Ascending aorta (tissue), 2 donors: ENCODE measurements at places on chromosomes 11 and 22.

DNA sequence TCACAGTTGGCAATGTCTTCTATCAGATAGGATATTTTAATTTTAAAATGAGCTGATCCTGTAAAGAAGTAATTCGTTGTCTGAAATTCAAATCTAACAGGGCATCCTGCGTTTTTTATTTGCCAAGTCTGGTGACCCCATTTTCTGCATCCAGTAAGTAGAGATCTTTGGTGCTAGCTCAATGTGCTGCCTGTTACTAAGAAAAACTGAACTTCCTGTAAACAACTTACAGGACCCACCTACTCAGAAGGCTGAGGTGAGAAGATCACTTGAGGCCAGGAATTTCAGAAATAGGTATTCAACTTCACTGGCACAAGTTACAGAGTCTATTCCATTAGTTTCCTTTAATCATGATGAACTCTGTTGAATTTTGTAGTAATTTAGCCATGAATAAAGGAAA is 4.0 kb downstream of the ARL14EP start:
- peaks cover 3% of the 10 kb centered on the region for H3K4me1 ChIP-seq
- H3K4me3 ChIP-seq = no peak overlapping the region
- no peaks in the 10 kb centered on the region for H3K27me3 ChIP-seq
- H3K36me3 ChIP-seq = peaks cover 9% of the 10 kb centered on the region
- DNase-seq = no peak
- no peak overlapping the region for H3K27ac ChIP-seq

DNA sequence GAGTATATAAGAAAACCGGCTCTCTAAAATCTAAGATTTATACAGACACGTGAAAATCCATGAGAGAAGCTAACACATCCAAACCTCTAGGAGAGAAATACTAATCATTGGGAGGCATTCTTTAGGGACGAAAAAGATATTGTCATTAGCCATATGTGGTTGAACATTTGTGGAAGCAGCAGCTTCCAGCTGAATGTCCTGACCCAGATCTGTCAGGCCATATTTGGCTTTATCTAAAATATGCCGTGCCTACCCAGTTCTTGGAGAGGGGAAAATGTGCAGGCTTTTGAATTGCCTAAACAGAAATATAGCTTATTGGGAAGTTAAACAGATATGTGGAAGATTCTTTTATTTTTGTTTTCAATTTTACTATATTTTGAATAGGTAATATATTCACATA is 6.4 kb downstream of the CCDC89 start:
- DNase-seq = no peak
- no peaks in the 10 kb centered on the region for H3K36me3 ChIP-seq
- no peak overlapping the region for H3K27ac ChIP-seq
- H3K27me3 ChIP-seq = no peaks in the 10 kb centered on the region
- H3K4me3 ChIP-seq = no peak overlapping the region

- H3K36me3 ChIP-seq = no peaks in the 10 kb centered on the region
- peaks cover 3% of the 10 kb centered on the region for H3K4me1 ChIP-seq
- no peak for DNase-seq
- H3K4me3 ChIP-seq = no peak overlapping the region
- no peaks in the 10 kb centered on the region for H3K27me3 ChIP-seq
Measured at GRCh38 chr11:134785660-134786284, 373.7 kb upstream of the B3GAT1 start.

DNA sequence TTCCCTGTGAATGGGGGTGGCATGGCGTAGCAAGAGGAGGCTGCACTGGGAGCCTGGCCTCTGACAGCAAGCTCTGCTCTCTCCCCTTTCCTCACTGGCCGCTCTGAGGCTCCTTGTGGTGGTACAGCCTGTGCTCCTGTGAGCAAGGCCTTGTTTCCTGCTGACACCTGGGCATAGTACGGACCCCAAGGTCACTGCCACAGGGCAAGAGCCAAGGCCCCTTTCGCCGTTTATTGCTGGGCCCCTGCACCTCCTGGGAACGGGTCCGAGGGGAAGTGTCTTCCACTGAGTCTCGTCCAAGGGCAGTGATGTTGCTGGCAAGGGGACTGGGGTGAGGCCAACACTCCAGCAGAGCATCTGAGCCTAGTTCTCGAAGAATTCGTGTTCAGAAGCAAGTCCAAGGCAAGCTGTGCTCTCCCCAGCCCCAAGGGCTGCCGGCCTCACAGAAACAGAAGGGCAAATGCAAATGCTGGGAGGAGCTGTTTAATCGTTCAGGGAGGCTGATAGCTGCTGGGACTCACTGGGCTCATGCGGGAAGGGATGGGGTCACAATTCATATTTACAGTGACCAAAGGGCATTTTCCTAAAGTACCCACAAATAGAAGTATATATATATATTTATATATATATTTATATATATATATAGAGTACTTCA is 15.9 kb upstream of the TTLL12 start:
- DNase-seq = no peak
- H3K36me3 ChIP-seq = no peaks in the 10 kb centered on the region
- no peak overlapping the region for H3K4me3 ChIP-seq

GRCh38 chr11:100686476-100687053 is 523 bp upstream of the ARHGAP42 start:
- peak overlapping the region; percentile 95 for H3K4me3 ChIP-seq
- H3K4me1 ChIP-seq = peaks cover 7% of the 10 kb centered on the region
- no peak for DNase-seq
- H3K36me3 ChIP-seq = no peaks in the 10 kb centered on the region
- peak overlapping the region; percentile 74 for H3K27ac ChIP-seq

- no peaks in the 10 kb centered on the region for H3K27me3 ChIP-seq
- no peak for DNase-seq
- no peak overlapping the region for H3K4me3 ChIP-seq
Measured at GRCh38 chr11:119266063-119266462, 50.9 kb downstream of the MCAM start.

DNA sequence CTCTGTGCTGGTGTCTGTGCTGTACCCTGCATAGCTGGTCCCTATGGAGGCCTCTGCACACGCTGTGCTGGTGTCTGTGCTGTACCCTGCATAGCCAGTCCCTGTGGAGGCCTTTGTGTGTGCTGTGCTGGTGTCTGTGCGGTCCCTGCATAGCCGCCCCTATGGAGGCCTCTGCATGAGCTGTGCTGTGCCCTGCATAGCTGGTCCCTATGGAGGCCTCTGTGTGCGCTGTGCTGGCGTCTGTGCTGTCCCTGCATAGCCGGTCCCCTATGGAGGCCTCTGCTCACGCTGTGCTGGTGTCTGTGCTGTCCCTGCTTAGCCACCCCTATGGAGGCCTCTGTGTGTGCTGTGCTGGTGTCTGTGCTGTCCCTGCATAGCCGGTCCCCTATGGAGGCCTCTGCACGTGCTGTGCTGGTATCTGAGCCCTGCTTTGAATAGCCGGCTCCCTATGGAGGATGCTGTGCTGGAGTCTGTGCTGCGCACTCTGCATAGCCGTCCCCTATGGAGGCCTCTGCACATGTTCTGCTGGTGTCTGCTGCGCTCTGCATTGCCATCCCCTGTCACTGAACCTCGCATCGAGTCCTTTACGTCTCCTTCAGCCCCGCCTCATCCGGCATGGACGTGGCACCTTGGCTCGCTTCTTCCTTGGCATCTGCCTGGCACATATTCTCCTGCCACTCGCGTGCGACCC is 6.2 kb downstream of the NADSYN1 start:
- DNase-seq = no peak
- no peak overlapping the region for H3K27ac ChIP-seq
- H3K4me3 ChIP-seq = no peak overlapping the region
- no peaks in the 10 kb centered on the region for H3K27me3 ChIP-seq

DNA sequence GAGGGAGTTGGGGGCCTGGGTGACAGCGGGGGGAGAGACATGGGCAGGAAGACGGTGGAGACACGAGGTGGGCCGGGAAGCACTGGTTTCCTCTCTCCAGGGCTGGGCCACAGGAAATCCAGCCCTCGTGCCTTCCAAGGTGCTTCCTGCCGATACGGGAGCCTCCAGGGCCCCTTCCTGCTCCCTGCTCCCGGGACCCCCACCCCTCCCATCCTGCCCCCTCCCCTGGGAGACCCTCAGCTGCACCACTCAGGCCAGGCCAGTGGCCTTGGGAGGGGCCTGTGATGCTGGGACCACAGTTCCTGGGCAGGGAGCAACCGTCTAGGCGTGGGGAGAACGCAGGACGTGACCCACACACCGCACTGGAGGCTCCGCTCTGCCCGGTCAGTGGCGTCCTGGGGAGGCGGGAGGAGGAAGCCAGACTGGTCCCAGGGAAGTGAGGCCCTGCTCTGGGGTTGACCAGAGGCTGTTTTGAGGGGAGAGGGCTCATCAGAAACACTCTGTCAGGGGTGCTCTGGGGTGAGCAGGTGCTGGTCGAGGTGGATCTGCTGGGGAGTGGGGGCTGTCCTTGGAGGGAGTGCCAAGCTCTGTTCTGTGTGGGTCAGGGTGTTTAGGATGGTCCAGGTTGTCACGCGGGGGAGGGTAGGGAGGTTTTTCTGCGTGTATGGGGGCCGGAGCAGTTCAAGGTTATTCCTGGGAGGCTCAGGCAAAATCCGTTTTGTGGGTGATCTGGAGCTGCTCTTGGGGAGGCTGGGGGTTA is at the start of gene SHANK3:
Gene SHANK3 (plus strand): TSS at position 353 of the 760 bp plus-strand sequence.
- H3K4me1 ChIP-seq = no peaks in the 10 kb centered on the region
- H3K27ac ChIP-seq = no peak within 1 kb of the TSS
- DNase-seq = no peak
- no peaks in the 10 kb centered on the region for H3K36me3 ChIP-seq

- no peak for DNase-seq
- H3K27ac ChIP-seq = no peak overlapping the region
- no peaks in the 10 kb centered on the region for H3K4me1 ChIP-seq
Measured at GRCh38 chr11:84471501-84471900, 1155.6 kb downstream of the DLG2 start.
